Hepatocyte (in vitro differentiated cells): ENCODE measurements at places on chromosomes 6 and 20.

DNA sequence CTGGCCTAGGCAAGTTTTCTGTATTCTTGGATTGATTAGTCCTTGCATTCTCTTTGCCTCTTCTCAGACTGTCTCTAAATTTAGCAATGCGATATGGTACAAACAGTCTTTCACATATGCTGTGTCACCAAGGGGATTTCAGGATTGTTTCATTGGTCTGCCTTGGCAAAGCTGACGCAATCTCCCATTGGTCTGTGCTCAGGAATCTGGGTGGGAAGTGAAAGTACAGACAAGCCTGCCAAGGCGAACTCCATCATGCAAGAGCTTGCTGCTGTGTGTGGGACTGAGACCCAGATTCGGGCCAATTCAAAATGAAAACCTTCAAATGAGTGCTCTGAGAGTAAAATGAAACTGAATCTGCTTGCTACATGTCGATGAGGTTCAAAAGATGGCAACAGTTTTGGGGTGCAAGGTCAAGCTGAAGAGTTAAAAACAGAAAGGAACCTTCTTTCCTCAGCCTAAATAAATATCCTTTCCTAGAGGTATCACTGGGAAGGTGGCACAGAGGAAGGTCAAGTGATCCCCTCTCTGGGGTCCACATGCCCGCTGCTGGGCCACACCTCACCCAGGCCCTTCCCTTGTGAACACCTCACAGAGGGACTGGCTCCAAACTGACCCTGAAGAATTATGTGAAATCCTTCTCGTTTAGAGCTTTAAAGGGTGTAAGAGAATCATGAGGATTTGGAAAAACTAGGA, 198.8 kb upstream of the PREP start:
- peak overlapping the region; percentile 18 for H3K27ac ChIP-seq
- no peak overlapping the region for H3K4me3 ChIP-seq
- peak; percentile 28 for DNase-seq
- peaks cover 17% of the 10 kb centered on the region for H3K4me1 ChIP-seq
- H3K27me3 ChIP-seq, result no peaks in the 10 kb centered on the region
- no peaks in the 10 kb centered on the region for H3K36me3 ChIP-seq

- no peaks in the 10 kb centered on the region for H3K36me3 ChIP-seq
- H3K4me1 ChIP-seq, result no peaks in the 10 kb centered on the region
- no peak overlapping the region for H3K4me3 ChIP-seq
- DNase-seq, result no peak
- no peaks in the 10 kb centered on the region for H3K27me3 ChIP-seq
- no peak overlapping the region for H3K27ac ChIP-seq
These were observed 139.6 kb downstream of the ZMYND8 start for GRCh38 chr20:47216819-47217410.

- H3K4me3 ChIP-seq, result no peak overlapping the region
- peaks cover 29% of the 10 kb centered on the region for H3K4me1 ChIP-seq
- no peak for DNase-seq
- no peaks in the 10 kb centered on the region for H3K27me3 ChIP-seq
- peak overlapping the region; percentile 86 for H3K27ac ChIP-seq
- no peaks in the 10 kb centered on the region for H3K36me3 ChIP-seq
These were observed 98.5 kb downstream of the ARMC2 start for GRCh38 chr6:108946695-108947094.

GRCh38 chr20:38052870-38053269, 19.3 kb downstream of the RPRD1B start:
- no peak for DNase-seq
- no peak overlapping the region for H3K27ac ChIP-seq
- H3K27me3 ChIP-seq, result no peaks in the 10 kb centered on the region
- H3K4me3 ChIP-seq, result no peak overlapping the region

- no peak for DNase-seq
- H3K4me3 ChIP-seq, result no peak overlapping the region
- no peaks in the 10 kb centered on the region for H3K36me3 ChIP-seq
- no peaks in the 10 kb centered on the region for H3K27me3 ChIP-seq
These were observed 16.5 kb downstream of the PEDS1 start for GRCh38 chr20:50136822-50137599.

DNA sequence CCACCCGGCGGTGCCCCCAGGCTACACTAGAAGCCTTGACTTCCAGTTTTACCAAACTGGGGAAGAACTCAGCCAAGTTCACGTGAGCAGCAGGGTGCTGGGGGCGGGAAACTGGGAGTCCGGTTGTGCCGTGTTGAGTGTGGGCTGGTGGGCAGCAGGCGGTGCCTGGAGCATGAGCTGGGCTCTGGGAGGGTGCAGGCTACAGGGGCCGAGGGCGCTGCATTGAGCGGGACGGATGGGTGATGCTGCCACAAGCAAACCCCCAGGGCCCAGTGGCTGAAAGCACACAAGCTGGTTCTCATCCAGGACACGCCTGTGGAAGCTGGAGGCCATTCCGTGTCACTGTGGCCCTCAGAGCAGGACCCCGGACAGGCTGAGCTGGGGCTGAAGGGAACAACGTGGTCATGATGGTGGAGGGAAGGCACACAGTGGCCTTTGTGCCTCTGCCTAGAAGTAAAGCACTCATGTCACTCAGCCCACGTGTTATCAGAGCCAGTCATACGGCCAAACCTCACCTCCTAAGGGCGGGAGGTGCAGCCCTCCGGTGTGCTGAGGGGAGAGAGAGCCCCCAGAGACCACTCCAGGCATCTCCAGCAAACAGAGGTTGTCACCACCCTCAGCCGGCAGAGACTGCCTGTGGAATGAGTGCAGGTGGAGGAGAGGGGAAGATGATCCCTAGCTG, 29.5 kb downstream of the RBM38 start:
- H3K27ac ChIP-seq, result no peak overlapping the region
- H3K4me1 ChIP-seq, result no peaks in the 10 kb centered on the region
- H3K27me3 ChIP-seq, result no peaks in the 10 kb centered on the region
- DNase-seq, result no peak
- H3K36me3 ChIP-seq, result no peaks in the 10 kb centered on the region

- no peaks in the 10 kb centered on the region for H3K27me3 ChIP-seq
- peak overlapping the region; percentile 36 for H3K27ac ChIP-seq
These were observed 8.2 kb downstream of the ASXL1 start for GRCh38 chr20:32366380-32366779.

DNA sequence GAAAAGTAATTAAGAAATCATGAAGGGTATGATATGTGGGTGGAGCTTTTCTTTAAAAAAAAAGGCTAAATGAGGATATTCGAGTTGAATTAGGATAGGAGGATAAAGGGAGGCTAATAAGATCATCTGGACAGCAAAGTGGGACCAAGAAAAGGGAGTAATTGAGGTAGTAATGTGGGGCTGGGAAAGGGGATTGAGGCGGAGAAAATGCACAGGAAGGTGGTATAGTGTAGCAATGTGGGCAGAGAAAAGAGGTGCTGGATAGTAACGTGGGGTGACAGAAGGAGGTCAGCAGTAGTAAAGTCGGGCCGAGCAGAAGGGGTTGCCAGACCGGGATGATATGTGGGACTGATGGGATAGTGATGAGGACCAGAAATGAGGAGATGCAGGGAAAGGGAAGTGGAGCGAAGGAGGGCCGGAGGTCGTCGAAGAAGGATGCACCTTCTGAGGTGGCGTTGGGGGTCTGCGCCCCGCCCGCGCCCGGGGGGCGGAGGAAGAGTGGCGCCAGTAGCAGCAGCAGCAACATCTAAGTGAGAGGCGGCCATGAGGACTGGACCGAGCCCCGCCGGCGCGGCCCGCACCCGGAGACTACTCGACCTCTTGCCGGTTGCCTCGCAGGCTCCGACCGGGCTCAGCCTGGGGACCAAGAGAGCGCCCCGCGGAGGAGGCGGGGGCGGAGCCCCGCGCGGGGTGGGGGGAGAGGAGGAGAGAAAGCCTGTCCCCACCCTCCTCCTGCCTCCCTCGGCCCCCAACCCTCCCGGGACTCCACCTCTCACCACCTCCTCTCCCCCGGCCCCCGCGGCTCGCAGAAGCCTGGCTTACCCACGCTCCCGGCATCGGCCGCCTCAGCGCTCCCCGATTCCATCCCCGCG, 887 bp downstream of the GABBR1 start:
- DNase-seq, result peak; percentile 78
- H3K36me3 ChIP-seq, result no peaks in the 10 kb centered on the region
- H3K4me3 ChIP-seq, result peak overlapping the region; percentile 53
- peaks cover 15% of the 10 kb centered on the region for H3K4me1 ChIP-seq

- DNase-seq, result no peak
- no peaks in the 10 kb centered on the region for H3K36me3 ChIP-seq
- no peaks in the 10 kb centered on the region for H3K27me3 ChIP-seq
- no peaks in the 10 kb centered on the region for H3K4me1 ChIP-seq
These were observed 52.1 kb downstream of the RNASET2 start for GRCh38 chr6:166904101-166904746.

GRCh38 chr6:2960935-2961334, 10.4 kb downstream of the SERPINB6 start:
- H3K27ac ChIP-seq, result peak overlapping the region; percentile 73
- H3K27me3 ChIP-seq, result no peaks in the 10 kb centered on the region
- DNase-seq, result no peak
- peaks cover 23% of the 10 kb centered on the region for H3K4me1 ChIP-seq

GRCh38 chr6:45667300-45667699, 289.6 kb upstream of the SUPT3H start:
- peaks cover 8% of the 10 kb centered on the region for H3K4me1 ChIP-seq
- H3K4me3 ChIP-seq, result no peak overlapping the region
- peaks cover 43% of the 10 kb centered on the region for H3K27me3 ChIP-seq
- no peak overlapping the region for H3K27ac ChIP-seq

DNA sequence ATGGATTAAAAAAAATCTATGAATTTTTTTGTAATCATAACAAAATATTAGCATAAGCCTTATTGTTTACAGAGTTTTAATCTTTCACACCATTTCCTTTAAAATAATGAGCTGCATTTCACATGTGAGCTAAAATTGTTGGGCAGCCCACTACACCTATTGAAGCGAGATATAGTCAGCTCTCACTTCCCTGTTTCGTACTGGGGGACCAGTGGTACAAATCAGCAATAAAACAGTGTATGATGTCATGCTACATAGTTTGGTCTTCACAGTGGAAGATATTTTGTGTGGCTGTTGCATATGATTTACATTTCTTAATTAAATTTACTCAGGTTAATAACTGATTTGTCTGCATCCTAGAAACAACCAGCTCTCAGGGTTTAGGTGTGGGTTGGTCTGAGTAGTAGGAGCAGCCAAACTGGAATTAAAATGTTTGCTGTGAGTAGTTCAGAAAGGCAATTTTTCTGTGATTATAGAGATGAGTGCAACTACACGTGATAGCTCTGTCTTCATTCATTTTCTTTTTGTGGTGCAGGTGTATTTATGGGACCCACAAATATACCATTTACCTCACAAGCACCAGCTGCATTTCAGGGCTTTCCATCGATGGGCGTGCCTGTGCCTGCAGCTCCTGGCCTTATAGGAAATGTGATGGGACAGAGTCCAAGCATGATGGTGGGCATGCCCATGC, 99.3 kb downstream of the B3GAT2 start:
- no peaks in the 10 kb centered on the region for H3K36me3 ChIP-seq
- DNase-seq, result no peak
- no peaks in the 10 kb centered on the region for H3K4me1 ChIP-seq
- H3K27ac ChIP-seq, result no peak overlapping the region
- no peaks in the 10 kb centered on the region for H3K27me3 ChIP-seq
- H3K4me3 ChIP-seq, result no peak overlapping the region

- H3K27ac ChIP-seq, result no peak overlapping the region
- no peak for DNase-seq
- H3K4me3 ChIP-seq, result no peak overlapping the region
- no peaks in the 10 kb centered on the region for H3K27me3 ChIP-seq
- no peaks in the 10 kb centered on the region for H3K36me3 ChIP-seq
These were observed 65.1 kb downstream of the PFDN4 start for GRCh38 chr20:54272901-54273488.

DNA sequence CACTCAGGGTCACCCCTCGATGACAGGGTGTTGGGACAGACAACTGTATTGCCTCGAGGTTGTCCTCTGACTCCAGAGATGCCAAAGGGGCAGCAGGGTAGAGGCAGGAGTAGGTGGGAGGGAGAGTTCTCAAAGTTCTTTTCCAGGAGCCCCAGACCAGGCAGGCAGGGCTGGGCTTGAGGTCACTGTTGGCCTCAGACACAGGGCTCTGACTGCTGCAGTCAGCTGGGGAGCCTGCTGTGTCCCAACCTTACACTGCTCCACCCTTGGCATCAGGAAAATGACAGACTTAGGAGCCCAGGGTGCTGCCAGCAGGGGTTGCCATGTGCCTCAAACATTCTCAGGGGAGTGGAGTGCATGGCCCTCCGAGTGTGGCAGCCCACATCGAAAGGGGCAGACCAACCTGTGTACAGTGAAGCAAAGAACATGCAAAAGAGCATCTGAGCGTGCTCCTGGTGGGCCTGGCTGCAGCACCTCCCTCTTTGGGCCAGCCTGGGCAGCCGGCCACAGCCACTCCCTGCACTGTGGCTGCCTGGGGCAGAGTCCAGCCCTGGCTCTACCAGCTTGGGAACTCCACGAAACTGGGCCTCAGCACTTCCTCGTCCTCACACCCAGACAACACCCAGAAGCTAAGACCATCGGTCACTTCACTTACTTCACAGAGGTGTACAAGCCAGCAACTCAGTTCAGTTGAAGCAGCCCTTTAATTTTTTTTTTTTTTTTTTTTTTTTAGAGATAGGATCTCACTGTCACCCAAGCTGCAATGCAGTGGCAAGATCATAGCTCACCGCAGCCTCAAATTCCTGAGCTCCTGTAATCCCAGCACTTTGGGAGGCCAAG, 24.0 kb downstream of the C6orf132 start:
- DNase-seq, result peak; percentile 85
- peak overlapping the region; percentile 90 for H3K27ac ChIP-seq
- H3K4me1 ChIP-seq, result peaks cover 31% of the 10 kb centered on the region
- no peaks in the 10 kb centered on the region for H3K27me3 ChIP-seq
- no peak overlapping the region for H3K4me3 ChIP-seq
